NCI-H187 treated with DMSO at 0.1 percent for 48 hours (cell line): ENCODE measurements at places on chromosomes 5 and 9.

DNA sequence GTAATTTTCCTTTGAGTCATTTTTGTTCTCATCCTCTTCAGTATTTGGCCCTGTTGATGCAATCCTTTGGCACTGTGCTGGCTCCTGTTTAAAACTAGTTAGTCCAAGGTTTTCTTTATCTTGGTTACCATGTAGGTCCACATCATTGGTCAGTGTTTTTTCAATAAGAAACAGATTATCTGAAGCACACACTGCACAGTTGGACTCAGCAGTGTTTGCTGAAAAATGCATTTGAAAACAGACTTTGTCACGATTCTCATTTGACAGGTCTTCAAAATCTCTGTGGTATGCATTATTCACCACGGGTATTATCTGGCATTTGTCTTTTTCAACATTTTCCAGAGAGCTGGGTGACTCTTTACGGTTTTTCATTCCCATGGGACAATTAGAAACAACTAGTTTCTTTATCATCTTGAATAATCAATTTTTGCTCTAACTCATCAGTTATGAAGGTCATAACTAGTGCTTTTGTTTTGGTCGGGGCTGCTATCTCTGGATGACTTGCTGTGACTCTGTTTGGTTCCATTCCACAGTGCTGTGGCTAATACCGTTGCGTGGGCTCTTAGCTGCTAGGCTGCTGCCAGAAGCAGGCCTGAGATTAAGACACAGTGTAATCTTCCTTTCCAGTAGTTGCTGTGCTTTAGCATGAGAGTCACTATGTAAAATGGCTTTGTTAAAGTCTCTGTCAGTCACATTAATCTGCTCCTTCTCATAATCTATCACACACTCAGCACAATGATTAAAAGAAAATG is 36.2 kb downstream of the NUDT12 start:
- no peak for DNase-seq

- no peak for DNase-seq
Observed at GRCh38 chr5:150117945-150118560, 31.7 kb upstream of the CSF1R start.

DNA sequence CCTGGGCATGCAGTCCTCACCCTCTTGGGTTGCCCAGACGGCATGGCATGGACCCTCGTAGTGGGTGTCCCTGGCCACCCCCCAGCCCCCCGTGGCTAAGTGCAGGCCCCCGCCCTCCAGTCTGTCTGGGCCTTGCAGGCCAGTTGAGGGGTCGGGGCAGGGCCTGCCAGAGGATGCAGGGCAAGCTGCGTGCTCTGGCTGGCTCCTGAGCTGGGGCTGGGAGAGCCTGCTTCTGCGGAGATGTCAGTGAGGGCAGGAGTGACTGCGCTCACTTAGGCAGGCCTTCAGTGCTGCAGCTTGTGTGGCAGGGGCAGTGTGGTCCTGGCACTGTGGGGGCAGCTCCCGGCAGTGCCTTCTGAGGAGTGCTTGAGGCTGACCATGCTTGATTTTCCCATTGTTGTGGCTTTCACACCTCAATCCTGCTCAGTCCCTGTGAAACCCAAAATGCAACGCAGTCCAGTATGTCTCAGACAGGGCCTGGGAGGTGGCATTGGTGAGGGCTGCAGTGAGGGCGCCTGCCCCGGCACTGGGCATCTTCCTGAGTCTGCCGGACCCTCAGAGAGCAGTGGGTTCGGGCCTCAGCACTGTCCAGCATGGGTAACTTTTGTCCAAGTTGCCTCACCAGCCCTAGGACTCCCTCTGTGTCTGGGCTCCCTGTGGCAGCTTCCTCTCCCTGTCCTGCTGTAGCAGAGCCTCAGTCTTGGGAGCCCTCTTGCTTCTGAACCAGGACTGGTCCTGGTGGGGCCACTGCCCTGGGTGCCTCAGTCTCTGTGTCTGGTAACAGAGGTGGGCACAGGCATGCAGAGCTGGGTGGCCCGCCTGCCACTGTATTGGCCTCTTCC is 93.0 kb downstream of the PHF2 start:
- DNase-seq, result no peak

GRCh38 chr9:90966480-90967144 is 165.0 kb downstream of the SYK start:
- DNase-seq, result no peak

DNA sequence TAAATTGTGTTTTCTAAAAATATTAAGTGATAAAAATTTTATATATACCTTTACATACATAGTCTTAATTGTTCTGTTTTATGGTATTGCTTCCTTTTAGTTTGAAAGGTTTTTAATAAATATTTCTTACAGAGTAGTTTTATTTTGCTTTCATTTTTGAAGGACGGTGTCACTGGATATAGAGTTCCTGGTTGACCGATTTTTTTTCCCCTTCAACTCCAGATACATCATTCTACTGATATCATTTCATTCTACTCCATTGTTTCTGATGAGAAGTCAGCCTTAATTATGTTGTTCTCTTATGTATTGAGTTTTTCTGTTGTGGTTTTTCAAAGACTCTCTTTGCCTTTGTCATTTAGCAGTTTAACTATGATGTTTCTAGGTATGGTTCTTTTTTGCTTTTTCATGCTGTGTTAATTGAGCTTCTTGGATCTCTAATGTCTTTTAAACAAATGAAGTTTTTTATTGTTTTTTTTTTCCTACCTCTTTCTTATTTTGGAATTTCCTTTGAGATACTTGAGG is 30.4 kb downstream of the MTREX start:
- DNase-seq, result no peak

DNA sequence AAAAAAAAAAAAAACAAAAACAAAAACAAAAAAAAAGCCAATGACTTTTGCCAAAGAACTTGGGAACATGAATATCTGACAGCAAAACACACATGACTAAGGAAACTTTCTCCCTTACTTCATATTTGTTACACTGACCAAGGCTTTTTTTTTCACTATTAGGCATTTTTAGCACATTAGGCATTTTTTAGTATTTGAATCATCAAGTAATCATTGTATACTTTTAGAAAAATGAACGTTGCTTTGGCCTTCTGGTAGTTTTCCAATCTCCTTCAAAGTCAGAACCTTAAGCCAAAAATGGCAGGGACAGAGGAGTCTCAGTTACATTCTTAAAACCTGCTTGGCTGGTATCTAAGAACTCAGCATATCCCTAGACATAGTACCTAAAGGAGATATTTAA is 19.3 kb downstream of the NREP start:
- no peak for DNase-seq

DNA sequence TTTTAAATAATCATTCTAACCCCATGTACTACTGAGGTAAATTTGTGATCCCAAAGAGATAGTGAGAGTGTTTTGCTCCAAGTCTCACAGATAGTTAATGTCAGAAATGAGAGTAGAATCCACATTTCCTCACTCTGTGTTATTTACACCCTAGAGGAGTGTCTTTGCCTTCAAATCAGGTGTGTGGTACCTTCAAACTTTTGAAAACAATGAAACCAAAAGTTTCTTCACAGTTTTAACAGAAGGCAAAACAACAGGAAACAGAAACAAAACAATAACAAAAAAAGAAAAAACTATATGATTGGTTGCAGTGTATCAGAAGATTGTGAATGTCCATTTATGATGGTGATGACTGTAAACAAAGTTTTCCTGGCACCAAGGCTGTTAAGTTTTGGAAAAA is 85.9 kb downstream of the ERBIN start:
- no peak for DNase-seq

DNA sequence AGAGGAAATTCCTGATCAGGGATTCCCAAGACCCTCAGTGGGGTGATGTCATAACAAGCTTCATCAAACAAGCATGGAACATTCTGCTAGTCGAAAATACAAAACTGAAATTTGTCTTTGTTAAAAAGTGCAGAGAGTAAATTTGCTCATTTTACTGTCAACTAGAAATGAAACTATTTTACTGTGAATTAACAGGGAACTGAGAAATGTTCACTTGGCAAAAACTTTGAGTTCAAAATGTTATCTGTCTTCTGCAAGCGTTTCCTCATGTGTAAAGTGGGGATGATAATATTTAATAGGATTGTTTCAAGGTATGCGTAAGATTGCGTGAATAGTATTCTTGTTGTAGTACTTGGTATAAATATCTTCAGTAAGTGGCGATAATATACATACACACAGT is 45.4 kb downstream of the ALDH1A1 start:
- no peak for DNase-seq

GRCh38 chr9:134623258-134624066 is 18.1 kb upstream of the COL5A1 start:
- DNase-seq, result no peak

DNA sequence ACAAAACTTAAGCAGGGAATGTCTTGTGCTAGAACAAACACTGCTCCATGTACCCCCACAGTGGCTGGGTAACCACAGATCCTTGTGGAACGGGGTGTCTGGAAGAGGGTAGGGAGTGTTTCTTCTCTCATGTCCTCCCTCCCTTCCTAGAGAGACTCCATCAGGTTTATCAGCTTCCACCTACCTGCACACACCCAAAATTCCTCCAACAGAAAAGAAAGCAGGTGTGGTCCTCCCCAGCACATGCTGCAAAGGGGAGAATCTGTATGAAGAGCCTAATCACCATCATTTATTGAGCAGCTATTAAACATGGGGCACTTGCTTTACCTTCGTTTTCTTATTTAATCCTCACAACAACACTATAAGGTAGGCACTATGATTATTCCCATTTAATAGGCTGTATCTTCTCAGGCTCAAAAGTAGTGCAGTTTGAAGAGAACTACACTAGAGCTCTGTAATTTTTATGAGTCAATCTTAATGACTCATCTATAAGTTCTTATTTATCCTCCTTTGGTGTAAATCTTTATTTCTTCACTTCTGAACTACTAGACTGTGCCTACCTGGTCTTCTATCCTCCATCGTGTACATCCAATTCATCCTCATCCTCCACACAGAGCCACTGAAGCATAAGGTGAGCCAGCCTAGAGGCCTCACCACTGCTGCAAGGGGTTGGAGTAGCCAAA is 31.6 kb downstream of the C9orf40 start:
- no peak for DNase-seq

GRCh38 chr9:134708672-134709038 is 67.1 kb downstream of the COL5A1 start:
- no peak for DNase-seq

GRCh38 chr5:135218486-135218755 is 180.6 kb downstream of the MACROH2A1 start:
- DNase-seq, result no peak

DNA sequence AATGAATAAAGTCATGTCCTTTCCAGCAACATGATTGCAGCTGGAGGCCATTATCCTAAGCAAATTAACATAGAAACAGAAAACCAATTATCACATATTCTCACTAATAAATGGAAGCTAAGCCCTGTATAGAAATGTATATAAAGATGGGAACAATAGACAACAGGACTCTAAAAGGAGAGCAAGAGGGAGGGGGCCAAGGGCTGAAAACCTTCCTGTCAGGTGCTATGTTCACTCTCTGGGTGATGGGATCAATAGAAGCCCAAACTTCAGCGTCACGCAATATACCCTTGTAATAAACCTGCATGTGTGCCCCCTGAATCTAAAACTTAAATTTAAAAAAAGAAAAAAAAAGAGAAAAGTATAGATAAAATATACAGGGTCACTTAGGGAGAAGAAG is 163.7 kb upstream of the ACO1 start:
- no peak for DNase-seq

DNA sequence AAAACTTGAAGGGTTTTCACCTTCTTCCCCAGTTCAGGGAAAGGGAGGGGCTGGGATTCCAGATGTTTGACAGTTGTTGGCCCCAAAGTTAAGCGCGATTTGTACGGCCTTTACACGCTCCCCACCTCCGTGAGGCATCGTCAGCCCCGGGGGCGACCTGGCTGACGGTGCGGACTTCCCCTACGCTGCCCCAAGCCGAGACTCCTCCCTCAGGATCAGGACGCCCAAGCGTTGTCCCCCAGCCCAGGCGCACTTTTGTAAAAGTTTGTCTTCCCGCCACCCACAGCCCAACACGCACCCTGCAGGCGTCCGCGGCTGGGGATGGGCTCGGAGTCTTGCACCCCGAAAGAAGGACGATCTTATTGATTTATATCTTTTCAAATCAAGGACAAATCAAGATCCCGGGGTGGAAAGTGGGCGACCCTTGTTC is 713 bp downstream of the MOB3B start:
- no peak for DNase-seq

DNA sequence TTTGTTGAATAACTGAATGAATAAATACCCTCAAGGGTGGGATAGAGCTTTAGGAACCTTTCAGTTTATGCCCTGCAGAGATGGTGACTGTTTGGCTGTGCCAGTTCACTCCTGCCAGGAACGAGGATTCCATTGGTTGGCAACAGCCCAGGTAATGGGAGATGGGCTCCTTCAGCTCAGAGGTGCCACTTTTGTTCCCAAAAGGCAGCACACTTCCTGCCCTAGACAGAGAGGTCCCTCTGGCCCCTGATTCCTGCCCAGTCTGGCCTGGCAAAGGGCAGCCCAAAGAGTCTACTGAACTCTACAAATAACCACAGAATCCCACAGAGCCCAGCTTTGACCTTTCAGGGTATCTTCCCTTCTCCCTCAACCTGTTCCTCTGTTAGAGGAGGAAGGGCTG is 1.6 kb downstream of the C9orf152 start:
- no peak for DNase-seq

GRCh38 chr5:87581661-87582060 is 168.9 kb upstream of the CCNH start:
- no peak for DNase-seq

DNA sequence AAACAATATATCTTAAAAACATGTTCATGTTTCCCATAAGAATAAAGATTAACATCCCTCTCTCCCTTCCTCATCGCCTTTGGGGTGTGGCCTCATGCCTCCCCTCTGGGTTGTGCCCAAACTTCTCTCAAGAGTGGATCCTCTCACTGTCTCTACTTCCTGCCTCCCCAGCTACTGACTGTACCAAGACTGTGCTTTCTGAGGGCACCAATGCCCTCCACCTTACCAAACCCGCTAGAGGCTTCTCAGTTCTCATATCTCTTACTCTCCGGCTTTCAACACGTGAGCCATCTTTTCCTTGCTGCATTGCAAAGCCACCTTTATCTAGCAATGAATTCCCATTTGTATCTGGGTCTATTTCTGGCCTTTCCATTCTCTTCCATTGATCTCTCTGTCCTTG is 34.4 kb upstream of the KCNIP1 start:
- no peak for DNase-seq

DNA sequence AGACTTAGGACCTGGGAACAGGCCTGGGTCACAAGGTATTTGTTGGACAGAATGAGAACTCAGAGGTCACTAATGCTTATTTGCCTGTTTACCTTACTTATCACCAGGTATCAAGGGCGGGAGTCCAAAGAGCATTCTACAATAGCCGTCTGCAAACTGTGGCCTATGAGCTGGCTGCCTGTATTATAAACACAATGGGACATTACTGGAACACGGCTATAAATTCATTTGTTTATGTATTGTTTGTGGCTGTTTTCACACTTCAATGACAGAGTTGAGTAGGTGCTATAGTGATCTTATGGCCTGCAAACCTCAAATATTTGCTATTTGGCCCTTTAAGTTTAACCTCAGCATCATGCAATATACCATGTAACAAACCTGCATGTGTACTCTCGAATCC is 76.6 kb upstream of the ASTN2 start:
- DNase-seq, result no peak
